Mammary epithelial cell (primary cell): ENCODE measurements at places on chromosomes 11 and 22. TPM values are rescaled to one million over a fixed set of nuclear protein-coding genes. Genes with fewer than 3 reads are reported as not detected.

- peak; percentile 70 for DNase-seq
Observed at GRCh38 chr11:73585834-73586575, 11.9 kb downstream of the FAM168A start.

Gene SLC22A25
- total RNA-seq, result not detected in 2 replicates

GRCh38 chr11:11499300-11499699 is 122.5 kb downstream of the GALNT18 start:
- no peak for DNase-seq

- DNase-seq, result no peak
Observed at GRCh38 chr11:12266943-12267342, 110.4 kb upstream of the PARVA start.
